ENCODE measurements at places on chromosomes 12 and 14.

DNA sequence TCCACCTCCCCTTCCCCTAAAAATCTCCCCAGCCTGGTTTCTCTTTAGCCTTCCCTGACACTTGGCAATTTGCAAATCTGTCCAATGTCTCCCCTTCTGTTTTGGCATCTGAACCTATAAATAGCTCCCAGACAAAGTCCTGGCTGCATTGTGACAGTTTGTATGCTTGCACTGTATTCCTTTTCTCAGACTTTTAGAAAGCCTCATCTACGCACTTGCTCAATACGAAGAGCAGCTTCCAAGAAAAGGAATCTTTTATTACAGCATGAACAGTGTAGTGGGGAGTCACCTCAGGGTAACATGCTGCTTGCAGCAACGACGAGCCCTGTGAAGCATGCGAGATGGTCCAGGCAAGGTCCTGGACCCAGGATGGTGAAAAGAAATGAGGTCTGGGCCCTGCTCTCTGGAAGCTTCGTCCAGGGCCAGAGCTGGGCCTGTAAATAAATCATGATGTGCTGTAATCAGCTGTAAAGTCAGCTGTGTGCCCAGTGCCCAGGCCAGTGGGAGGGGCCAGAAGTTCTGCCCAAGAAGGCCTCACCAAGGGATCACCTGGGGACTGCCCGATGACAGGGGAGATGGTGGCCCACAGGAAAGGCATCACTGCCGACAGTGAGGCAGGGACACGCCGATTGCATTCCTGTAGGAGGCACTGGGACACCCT is 88.3 kb downstream of the RIN3 start:
- no peak for DNase-seq

DNA sequence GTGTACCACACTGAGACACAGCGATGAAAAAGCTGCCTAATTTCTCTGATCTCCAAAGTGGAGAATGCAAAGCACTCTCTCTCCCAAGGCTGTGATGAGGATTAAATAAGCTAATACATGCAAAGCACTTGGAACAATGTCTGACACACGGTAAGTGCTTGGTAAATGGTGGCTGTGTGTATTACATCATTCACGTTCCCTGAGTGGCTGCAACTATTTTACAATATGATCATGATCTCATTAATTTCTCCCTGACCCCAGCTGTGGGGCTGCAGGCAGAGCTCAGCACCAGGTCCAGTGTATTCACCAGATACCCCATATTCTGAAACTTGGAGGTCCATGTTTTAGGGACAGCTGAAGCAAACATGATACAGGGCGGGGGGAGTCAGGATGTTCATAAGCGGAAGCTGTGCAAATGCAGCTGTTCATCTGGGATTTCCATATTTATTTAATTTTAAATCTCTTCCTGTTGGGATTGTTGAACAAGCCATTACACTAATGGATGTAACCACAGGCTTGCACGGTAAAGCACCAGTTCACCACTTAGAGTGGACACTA is 106.4 kb downstream of the CCDC60 start:
- no peak for DNase-seq

DNA sequence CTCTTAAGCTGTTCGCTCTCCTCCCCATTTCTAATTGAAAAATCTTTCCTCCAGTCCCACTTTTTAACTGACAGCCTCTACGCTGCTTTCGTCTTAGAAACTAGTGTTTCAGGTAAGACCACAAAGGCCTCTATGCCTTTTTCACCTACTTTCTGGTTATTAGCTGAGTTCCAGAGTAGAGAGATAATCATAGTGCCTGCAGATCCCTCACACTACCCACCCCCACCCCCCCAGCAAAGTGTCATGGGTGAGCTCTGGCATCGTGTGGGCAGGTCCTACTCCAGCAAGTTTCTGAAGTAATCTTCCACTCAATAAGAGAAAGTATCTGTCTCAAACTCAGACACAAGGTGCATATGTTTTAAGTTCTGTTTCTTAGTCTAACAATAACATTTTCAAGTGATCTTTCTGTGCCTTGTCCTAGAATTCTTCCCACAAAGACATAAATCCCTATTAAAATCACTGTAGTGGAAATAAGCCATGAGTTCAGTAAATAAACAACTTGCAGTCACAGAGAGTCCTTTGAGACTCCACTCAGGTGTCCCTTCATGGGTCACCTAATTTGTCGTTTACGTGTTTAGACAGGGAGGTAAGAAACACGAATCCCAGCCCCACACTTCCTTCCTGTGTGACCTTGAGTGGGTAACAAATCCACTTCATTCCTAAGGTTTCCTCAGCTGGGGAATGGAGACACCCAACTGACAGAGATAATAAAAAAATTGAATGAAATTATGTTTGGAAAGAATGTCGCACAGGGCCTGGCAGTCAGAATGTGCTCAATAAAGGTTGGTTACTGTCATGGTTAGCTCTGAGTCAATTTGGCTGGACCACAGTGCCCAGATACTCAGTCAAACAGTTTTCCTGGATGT is 228.9 kb upstream of the CAND1 start:
- DNase-seq = no peak

DNA sequence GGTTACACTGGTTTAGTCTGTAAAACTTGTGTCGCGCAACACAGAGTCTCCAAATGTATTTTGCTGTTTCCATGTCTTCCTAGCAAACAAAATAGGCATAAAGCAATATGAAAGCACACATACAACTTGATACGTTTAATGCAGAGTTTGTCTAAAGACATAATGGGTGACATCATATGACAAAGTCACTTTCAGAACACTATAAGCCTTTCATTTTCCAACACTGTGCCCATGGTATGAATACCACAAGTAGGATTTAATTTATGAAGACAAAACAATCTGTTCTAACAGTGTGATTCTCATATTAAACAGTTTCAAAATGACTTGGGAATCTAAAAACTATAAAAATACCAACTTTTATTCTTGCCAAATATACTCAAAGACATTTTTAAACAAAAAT is 58.4 kb downstream of the PTPN21 start:
- DNase-seq = no peak

DNA sequence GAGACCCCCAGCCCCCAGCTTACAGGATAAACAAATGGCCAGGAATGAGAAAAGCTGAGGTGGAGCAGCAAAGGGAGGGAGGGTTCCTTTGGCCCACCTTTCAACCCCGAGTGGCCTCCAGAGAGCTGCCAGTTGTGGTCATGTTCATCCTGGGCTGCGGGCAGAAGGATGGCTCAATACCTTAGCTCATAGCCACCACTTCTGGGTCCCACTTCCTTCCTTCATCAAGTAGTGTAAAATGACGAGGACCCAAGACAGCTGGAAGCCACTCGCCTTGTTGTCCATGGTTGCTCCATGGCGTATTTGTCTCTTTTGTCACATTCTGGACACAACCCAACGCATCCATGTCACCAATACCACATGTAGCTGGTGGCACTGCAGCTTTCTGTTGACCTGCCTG is 24.2 kb downstream of the CRACR2A start:
- DNase-seq = peak; percentile 97

- no peak for DNase-seq
Measured at GRCh38 chr14:101464984-101465794, 96.1 kb upstream of the DIO3 start.

DNA sequence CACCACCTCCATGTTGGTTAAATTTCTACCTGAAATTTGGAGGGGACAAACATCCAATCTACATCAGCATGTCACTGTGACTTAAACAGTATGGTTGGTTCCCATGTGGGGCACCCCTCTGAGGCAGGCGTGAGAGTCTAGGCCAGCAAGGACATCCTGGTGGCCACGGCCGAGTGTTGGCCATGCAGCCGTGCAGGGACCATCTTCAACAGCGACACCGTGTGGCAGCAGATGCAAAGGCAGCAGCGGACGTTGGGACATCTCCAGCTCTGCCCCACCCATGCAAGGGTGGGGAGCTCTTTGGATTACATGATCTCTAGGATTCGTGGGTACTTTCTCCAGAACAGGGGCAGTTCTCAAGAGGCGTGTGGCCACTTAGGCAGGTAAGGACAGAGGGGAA is 49.8 kb downstream of the NOC4L start:
- DNase-seq = no peak

DNA sequence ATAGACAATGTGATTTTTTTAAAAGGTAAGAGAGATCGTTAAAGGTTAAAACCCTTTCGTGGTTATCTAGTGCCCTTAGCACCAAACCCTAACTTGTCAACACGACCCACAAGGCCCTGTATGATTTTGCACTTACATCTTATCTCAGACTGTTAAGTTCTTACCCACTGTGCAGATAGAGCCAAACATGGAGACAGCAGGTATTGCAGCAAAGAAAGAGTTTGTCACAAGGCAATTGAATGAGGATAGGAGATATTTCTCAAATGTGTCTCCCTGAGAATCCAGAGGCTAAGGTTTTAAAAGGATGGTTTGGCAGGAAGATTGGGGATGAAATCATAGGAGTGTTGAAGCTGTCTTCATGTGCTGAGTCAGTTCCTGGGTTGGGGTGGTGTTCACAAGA is 313.4 kb downstream of the AEBP2 start:
- no peak for DNase-seq
